ENCODE measurements at places on chromosomes 5 and 9.
A peak's percentile ranks its signal among the peaks of the same experiment; 100 is the strongest.

DNA sequence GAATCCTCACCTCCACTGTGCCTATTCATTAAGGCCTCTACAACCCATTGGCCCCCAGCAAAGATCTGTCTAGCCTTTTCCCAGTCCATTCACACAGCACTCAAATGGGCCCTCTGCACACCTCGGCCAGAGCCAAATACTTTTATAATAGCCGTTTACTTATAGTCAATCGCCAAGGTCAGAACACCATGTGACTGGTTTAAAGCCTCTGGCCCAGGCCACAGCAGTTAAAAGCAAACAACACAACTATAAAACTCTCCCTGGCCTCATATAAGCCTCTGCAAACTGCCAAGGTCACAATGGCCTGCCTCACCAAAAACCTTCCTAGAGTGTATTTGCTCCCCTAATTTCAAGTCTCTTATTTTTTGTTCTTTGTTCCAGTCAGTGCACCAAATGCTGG, 562.6 kb downstream of the CAAP1 start:
- DNase-seq, result no peak

- no peak for DNase-seq
Observed at GRCh38 chr5:64835266-64835665, 66.5 kb downstream of the CWC27 start.

- no peak for DNase-seq
Observed at GRCh38 chr5:125961150-125961549, 462.1 kb upstream of the GRAMD2B start.

- peak; percentile 80 for DNase-seq
Observed at GRCh38 chr9:84139296-84140070, 158.9 kb downstream of the RMI1 start.

DNA sequence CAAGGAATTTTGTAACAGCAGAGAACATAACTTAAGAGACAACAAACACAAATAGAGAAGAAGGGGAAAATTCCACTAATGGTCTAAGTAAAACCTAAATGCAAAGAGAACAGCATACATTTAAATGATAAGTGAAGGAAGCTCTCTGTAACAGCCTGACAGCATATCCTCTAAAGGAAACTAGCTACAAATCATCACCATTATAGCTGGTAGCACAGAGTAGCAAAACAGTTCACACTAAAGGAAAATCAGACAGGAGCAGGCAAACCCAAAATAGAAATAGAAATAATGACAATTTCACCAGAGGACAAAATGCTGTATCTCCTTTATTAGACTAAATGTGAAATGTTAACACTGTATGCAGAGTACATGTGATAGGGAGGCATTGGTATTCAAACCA, 532.8 kb downstream of the PTPRD start:
- DNase-seq, result no peak

DNA sequence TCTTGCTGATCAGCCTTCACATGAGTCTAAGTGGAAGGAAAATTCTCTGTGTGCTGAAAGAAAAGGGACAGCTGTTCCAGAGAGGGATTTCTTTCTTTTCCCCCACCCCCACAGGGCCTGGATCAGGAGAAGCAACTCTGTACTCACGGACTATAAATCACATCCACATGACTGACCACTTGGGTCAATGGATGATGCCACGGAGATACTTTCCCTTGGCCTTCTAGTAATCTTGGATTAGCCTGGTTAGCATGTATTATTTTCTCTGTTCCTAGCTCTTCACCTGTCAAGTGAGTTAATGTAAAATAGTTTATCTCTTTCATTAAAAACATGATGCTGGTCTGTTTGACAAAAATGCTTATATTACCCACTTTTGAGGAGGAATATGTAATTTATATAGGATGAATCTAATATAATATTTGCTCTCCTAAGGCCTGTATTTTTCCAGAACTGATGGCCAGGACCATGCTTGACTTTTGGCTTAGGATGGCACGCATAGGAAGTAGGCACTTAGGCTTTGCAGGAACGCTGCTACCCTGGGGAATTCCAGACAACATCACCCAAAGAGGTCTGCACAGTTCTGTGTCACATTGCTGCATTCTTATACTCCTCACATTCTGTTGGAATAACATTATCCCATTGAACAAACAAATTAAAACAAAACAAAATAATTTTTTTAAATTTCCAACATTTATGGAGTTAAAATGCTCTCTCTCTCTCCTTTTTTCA, 892.1 kb downstream of the TLE1 start:
- no peak for DNase-seq

DNA sequence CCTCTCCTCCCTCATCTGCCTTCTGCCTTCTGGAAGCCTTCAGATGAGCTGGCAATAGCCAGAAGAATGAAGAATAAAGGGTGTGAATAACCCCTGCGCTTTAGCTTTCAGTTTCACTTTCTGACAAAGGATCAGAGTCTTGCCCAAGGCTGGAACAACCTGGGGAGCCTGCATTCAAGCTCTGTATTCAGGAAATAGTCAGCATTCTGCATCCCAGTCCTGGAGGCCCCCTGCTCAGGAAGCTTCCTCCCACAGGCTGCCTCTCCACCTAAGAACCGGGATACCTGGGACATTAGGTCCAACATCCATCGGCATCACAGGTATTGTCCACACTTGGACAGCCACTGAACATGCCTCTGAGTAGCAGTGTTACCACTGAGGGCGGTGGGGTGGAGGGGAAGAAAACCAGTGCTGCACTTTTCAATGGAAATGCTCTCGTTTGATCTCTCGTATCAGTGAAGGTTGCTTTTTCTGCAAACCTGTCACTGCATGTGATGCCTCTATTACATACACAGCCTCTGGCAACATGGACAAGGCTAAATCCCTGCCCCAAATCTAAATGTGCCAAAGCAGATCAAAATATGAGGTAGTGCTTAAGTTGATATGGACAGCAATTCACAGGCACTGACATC, 39.8 kb upstream of the ACO1 start:
- peak; percentile 43 for DNase-seq

- no peak for DNase-seq
Observed at GRCh38 chr5:151868451-151868850, 56.2 kb downstream of the GLRA1 start.

GRCh38 chr9:129752900-129753729, at the start of gene PTGES:
TSS of gene PTGES (minus strand) at chr9:129753042. CDS start at chr9:129753012, 30 bp downstream.
- peak; percentile 79 for DNase-seq

DNA sequence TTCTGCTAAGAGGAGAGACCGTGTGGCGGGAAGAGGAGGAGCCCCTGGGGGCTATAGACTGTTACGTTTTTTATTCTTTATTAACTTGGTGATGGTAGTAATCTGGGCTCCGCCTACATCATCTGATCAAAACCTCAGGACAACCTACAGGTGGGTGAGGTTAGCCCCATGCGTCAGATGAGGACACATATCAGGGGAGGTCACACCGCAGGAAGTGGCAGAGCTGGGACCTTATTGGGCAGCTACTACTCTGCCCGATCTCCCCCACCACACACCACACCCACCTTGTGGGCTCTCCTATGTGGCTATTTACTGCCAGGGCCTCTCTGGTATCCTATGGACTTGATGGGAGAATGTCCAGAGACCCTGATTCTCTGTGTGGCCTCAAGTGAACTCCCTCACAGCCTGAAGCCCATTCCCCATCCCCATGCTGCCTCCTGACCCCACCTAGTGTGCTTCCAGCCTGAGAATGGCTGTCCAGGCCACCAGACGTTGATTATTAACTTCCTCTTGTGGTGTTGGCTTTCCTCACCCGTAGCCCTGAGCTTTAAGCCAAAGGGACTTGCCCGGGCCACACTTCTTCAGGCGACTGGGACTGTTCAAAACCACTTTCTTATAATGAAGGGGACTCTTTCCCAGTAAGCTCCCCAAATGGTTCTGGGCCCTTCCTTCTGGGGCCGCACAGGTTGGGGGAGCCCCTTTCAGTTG, 8.2 kb downstream of the UNC5A start:
- DNase-seq, result no peak

GRCh38 chr9:2389404-2389803, 232.2 kb upstream of the VLDLR start:
- DNase-seq, result no peak

GRCh38 chr9:91483189-91483691, 59.6 kb upstream of the NFIL3 start:
- peak; percentile 39 for DNase-seq

- no peak for DNase-seq
Observed at GRCh38 chr9:126842977-126843799, 17.3 kb upstream of the ZBTB34 start.

DNA sequence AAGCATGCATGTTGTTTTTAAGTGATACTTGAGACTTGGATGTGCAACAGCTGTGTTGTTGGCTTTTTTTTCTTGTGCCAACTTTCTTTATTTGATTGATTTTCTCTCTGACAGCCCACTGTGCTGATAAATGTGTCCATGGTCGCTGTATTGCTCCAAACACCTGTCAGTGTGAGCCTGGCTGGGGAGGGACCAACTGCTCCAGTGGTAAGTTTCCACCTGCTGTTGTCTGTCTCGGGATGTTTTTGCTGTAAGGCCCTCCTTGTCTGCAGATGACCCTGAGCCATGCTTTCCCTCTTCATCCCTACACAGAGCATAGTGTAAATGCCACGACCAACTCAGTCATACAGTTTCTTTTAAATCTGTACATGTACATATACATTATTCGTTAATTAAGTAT, 79.2 kb downstream of the MEGF10 start:
- peak; percentile 26 for DNase-seq

GRCh38 chr9:20352591-20352990, 269.7 kb downstream of the MLLT3 start:
- no peak for DNase-seq

- DNase-seq, result no peak
Observed at GRCh38 chr5:129306725-129307124, 153.4 kb upstream of the ADAMTS19 start.

DNA sequence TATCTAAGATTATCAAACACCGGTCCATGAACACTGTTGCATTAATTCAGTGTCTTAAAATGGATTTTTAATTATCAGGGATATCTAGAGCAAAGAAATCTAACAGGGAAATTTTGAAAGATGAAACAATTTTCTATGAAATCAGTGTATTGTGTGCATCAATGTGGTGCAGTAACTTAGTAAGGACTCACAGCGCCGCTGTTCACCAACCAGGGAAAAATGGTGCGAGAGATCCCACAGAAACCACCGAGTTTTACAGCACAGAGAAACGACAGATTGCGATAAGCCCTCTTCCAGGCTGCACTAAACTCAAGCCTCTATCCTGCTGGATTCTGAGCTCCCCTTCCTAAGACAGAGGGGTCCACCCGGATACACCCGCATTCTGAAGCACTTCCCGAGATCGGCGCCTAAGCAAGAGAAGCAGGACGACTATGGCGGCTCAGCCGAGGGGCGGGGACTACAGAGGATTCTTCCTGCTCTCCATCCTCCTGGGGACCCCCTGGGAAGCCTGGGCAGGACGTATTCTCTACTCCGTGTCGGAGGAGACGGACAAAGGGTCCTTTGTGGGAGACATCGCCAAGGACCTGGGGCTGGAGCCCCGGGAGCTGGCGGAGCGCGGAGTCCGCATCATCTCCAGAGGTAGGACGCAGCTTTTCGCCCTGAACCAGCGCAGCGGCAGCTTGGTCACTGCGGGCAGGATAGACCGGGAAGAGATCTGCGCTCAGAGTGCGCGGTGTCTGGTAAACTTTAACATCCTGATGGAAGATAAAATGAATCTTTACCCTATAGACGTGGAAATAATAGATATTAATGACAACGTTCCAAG, at the start of gene PCDHGA7:
PCDHGA7 (plus strand) TSS at position 274 of the 826 bp plus-strand sequence; CDS start at position 432, 158 bp downstream.
- peak; percentile 56 for DNase-seq

DNA sequence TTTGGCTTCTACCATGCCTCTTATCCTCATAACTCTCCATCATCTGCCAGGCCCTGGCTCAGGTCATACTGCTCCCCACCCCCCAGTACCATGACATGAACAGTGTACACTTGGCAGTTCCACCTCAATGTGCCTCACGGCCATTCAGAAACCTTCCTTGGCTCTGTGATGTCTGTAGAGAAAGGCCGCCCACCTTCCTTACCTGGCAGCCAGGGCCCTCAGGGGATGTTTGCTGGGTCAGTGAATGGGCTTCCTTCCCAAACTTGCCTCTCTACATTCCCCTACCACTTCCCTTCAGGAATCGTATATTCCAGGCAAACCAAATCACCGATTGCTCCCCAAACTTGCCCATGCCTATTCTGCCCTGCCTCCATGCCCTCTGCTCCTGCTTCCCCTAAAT, 101.1 kb downstream of the PSD2 start:
- no peak for DNase-seq

- DNase-seq, result no peak
Observed at GRCh38 chr9:77643871-77644270, 4.3 kb downstream of the GNA14 start.

DNA sequence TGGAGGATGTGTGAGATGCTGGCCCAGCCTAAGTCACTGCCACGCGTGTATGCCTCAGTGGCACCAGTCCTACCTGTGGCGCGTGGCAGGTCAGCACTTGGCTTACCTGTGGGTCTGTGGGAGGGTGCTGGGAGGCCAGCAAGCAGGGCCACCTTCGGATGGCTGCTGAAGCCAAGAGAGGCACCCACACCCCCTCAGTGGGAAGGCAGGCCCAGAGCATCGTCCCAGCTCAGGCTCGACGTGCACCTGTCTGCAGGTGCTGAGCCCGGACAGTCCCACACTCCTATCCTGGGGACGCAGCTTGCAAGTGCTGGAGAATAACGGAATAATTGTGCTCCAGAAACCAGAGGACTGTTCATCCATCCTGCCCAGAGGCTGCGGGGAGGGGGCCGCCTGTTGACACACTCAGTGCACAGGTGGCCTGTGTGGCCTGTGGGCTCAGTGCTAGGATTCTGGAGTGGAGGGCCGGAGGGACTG, 24.0 kb downstream of the NKD2 start:
- no peak for DNase-seq

GRCh38 chr9:138050472-138051330, 173.1 kb downstream of the CACNA1B start:
- DNase-seq, result no peak

DNA sequence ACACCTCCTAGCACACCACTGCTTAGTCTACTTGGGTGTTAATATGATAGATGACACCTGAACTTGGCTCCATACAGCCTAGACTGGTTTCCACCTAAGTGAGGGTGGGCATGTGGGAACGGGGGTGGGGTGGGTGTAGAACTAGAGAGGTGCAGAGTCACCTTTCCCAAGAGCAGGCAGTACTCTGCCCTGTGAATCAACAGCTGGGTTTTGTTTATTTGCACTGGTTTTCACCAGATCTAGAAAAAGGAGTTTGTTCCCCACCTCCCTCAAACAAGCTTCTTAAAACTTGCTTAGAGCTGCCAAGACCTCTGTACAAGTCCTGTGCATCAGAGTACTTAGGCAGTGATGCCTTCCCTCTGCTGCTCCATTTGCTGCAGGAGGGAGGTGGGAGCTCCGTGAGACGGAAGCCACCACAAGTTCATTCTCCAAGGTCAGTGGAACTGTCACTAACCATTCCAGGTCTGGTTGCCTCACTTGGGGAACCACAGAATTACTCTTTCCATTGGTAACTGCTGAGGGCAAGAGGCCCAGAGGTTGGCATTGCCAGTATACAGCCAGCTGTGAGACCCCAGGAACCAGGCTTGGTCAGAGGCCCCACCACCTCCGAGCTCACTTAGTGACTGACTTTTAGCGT, 163.5 kb downstream of the NR3C1 start:
- no peak for DNase-seq

GRCh38 chr9:117796681-117797080, 92.5 kb downstream of the TLR4 start:
- peak; percentile 32 for DNase-seq

DNA sequence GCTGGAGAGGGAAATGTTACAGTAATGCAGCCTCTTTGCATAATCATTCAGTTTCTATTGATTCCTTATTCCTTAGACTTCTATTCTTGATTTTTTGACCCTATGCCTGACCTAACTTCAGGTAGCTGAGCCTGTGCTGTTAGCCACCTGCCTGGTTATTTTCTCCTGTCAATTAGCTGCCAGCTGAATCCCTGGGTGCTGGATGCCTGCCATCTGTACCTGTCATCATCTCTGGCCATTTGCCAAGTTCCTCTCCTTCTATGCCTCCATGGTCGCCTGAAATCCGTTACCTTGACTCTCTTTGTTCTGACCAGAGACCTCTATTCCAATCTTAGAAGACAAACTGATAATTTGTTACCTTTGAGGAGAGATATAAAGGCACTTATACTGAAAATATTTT, 178.3 kb downstream of the CAVIN4 start:
- DNase-seq, result no peak

Data from astrocyte of the spinal cord (primary cell).